ENCODE measurements at places on chromosomes 12 and 14. TPM values are rescaled to one million over a fixed set of nuclear protein-coding genes. Genes with fewer than 3 reads are reported as not detected.

DNA sequence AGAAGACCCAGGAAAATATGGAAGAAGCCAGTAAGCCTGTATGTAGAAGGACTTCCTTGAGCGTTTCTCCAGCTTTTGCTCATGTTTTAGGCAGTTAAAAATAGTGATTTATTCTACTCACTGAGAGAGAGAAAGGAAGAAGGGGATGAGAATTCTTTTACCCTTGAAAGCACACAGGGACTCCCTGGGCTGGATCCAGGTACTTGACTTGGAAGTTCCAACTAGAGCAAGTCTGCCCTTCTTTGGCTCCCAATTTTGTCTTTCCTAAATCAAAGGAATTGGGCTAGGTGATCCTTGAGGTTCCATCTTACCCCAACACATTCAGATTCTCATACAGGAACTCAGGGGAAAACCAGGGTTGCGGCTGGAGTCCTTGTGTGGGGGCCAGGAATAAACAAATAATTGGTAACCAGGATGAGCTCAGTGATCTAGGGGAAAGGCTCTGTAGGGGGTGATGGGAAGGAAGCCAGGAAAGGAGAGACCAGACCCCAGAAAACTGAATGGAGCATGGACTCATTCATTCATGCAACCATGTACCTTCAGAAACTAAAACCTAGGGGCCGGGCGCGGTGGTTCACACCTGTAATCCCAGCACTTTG is 11.5 kb upstream of the ITGA5 start:
- DNase-seq, result no peak

DNA sequence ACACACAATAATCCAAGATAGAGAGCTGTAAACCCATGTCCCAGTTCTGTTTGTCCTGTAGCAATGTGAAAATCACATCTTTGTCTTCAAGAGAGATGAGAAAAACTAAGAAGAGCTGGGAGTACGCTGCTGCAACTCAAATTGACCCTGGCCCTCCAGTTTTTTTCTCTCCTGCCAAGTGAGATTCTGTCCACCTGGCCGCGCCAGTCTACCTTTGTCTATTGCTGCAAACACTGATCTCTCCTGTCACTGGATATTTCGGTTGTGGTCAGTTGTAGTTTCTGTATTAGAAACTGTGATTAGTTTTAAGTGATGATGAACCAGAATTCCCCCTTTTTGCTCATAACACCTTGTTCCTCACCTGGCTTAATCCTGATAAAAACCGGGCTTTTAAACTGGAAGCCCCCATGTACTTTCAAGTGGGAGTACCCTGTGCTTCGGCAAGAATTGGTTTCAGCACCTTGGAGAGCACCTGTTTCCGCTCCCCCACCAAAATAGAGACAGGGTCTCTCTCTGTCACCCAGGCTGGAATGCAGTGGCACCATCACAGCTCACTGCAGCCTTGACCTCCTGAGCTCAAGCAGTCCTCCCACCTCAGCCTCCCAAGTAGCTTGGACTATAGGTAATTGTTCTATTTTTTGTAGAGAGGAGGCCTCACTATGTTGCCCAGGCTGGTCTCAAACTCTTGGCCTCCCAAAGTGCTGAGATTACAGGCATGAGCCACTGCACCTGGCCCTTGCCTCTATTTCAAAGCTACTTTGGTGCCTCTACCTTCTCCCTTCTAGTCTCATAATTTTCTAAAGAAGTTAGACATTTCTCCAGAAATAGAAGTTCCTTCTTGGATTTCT is 156.8 kb downstream of the PHETA1 start:
- DNase-seq, result peak; percentile 66

GRCh38 chr12:131063960-131064359 is 110.3 kb downstream of the ADGRD1 start:
- DNase-seq, result no peak

DNA sequence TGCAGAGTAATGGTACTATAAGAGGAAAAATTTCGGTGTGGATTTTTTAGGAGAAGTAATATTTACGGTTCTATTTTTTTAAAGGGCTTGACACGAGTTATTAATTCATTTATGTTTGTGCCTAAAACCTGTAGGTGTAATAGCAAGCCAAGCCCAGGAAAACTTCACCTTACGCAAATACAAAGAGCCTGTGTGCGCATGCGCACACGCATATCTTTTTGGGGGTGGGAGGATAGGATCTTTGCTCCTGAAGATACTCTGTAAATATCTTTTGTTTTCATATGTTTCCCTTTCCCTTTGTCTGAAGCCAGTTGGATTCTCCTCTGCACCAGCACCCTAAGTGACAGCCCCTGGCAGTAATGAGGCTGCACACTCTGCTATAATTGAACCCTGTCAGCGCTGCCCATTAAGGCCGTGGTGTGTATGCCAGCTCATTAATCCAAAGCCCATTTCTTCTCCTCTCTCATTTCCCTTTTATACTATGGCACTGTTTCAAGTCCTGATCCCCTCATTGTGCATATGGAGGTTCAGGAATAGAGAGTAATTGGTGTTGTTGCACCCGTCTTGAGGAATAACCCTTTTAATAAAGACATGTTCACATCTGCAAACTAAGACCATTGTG is 327.2 kb upstream of the E2F7 start:
- DNase-seq, result no peak

- DNase-seq, result peak; percentile 40
Observed at GRCh38 chr14:41607966-41608663, 1.4 kb downstream of the LRFN5 start.

DNA sequence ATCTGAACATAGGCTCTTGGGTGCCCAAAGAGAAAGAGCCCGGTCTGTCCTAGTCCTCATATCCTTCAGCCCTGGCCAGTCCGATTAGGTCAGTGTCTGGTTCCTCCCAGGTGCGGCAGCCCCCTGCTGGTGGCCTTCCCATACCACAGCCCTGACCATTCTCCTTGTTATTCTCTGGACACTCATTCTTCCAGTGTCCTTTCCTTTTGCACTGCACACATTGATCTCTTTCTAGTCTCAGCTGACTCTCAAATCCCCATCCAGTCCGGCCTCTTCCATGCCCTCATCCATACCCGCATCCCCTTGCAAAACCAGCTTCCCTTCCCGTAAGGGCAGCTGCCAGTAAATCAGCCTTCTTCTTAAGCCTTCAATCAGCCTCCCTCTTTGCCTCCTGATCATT is 1316.3 kb downstream of the TMEM121 start:
- DNase-seq, result no peak

- DNase-seq, result no peak
Observed at GRCh38 chr12:95637010-95637409, 85.7 kb upstream of the USP44 start.

DNA sequence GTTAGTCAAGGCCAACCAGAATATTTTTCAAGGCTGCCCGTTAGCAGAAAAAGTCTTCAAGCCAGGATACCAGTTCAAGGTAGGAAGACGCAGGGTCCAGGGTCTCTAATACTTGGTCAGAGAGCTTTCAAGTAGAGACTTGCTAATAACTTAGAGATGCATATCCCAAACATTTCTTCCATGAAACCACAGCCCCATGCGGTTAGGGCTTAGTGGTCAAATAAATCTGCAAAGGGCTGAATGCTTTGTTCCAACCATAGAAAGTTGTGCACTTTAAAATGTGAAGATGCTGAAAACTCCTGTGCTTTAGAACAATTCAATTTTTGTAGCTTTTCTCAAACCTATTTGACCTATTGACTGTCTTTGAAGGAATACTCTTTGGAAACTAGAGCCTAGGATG is 208.9 kb downstream of the PIK3C2G start:
- DNase-seq, result no peak

DNA sequence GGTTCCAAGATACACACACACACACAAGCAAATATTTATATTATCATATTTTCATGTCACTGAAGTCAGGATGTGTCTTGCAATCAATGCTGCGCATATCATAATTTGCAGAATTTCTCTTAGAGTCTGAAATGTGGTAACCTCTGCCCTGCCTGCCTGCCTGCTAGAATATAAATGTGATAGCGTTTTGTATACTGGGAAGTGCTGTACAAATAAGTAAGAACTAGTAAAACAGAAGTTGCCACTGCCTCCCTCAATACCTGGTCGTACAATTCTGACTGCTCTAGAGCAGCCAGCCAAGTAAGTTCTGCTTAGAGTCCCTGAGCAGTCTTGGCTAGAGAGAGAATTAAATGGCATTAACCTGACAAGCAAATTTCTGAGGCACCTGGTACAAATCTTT is 83.9 kb upstream of the NTF3 start:
- DNase-seq, result no peak

DNA sequence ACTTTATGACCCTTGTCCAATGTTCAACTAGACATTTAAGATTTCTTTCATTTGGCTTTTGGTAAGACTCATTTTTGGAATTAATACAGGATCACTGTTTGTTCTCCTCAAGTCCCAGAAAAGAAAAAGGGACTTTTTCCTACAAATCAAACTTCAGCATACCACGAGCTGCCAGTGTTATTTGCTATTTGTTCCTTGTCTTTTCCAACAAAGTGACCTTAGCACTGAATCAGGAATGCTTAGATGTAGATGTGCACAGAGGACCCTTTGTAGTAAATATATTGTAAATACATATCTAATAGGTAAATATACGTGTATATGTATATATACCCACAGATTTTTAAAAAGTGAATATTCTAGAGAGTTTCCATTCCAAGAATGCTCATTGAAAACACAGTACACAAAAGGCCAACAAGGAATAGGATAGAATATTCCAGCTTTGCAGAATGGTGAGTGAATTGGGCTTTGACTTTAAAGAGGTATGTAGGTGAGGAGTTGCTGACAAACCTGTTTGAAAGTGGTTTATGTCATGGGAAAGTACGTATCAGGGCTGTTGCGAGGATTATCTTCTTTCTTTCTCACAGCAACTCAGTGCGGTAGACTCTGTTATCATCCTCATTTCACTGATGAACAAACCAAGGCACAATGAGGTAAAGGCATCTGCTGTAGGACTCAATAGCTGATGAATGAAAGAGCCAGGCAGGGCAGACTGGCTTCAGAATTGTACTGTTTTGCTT is 65.0 kb downstream of the HMGA2 start:
- DNase-seq, result no peak

The TAS2R31 gene
- 2.3 TPM for total RNA-seq

The PRKD1 gene
- total RNA-seq, result 2.7 TPM

The RNASE3 gene
- total RNA-seq, result not detected
